ENCODE measurements at places on chromosomes 13 and 19.

- DNase-seq, result no peak
Observed at GRCh38 chr13:91643394-91643793, 245.0 kb downstream of the GPC5 start.

DNA sequence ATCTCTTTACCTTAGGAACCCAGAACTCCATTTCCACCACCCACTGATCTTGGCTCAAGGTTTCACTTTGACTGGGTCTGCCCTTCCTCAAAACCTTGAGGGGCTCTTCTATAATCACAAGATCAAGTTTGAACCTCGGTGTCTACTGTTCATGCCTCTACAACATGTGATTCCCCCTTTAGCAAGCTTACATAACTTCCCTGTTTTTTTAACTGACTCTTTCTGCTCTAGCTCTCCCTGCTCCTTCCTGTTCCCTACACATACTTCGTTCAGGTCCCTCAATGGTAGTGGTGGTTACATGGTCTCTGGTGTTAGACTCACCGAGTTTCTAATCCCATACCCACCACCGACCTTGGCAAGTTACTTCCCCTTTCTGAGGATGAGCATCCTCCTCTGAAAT is 26.7 kb downstream of the CEACAM8 start:
- DNase-seq, result no peak

GRCh38 chr13:30779016-30779415 is 43.7 kb downstream of the ALOX5AP start:
- no peak for DNase-seq

GRCh38 chr13:44230736-44231135 is 142.9 kb upstream of the SERP2 start:
- no peak for DNase-seq

DNA sequence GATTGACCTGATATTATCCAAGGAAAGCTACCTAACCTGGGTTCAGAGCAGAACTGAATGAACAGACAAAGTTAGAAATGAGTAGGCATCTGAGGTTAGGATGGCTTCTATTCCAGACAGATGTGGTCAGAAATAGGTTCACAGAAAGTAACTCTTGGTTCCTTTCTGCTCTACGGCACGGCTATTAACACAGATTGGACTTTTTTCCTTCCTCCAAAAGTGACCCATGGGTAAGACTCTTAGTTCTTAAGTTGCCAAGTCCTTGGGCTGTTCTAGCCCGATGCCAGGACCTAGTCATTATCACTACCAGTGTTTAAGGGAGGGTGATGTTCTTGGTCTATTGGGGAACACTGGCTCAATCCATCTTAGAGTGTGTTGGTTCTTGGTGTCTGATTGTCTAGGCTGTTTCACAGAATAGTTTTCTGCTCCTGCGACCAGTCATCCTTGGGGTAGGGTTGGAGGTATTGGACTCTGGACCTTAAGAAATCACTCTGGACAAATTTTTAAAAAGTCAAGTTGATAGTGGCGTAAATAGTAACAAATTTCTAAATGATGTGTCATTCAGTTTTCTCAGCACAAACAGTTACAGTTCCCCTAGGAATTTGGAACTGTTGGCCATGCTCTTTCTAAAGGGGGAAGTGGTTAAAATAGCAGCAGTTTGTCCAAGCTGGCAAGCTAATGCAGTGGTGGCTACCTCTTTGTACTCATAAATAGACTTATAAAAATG is 60.1 kb upstream of the MYCBP2 start:
- DNase-seq, result no peak

- no peak for DNase-seq
Observed at GRCh38 chr19:39167461-39168257, 29.1 kb upstream of the NCCRP1 start.

GRCh38 chr19:48681127-48681470 is 8.3 kb upstream of the NTN5 start:
- no peak for DNase-seq

DNA sequence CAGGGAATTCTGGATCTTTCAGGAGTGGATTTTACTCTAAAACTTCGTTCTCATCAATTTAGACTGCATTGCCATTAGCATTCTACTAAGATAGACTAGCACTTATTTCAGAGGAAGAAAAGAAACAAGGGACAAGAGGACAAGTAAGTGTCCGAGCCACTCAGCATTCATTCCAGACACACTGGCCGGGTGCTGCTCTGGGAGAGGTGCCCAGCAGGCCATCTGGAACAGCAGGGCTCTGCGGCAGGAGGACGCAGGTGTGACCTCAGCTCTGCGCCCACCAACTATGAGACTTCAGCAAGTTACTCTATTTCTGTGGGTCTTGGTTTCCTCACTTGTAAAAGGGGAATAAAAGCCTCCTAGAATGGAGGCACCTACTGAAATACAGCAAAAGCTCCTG is 4.2 kb downstream of the EPS15L1 start:
- no peak for DNase-seq

DNA sequence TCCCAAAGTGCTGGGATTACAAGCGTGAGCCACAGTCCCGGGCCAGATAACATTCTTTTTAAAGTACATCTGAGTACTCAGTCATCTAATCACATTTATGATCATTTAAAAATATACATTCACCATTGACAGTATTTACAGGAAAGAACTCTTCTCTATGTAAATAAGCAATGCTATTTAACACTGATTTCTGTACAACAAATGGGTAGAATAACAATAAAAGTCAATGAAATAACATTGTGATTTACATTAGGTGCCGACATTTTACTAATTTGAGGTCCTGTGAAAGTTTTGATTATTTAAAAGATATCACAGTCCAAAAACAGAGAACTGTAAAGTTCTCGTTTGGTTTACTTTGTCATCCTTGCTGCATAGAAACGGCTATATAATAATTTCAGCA is 1763.7 kb downstream of the SLITRK1 start:
- DNase-seq, result no peak

GRCh38 chr19:2633693-2634075 is 68.8 kb downstream of the GNG7 start:
- no peak for DNase-seq

DNA sequence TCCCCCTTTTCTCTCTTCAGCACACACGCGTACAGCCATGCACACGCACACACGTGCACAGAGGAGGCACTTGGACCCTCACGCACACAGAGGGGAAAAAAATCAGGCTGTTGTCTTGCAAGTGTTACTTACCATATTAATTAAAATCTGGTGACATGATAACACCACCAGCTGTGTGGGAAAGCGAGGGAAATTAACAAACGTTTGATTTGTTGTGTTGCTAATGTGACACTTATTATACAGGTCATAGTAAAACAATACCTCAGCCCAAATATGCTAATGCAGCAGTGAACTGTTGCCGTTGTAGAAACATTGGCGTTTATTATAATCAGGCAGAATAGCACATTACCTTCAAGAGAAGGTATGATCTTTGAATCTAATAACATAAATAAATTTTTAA is 211.7 kb downstream of the TEX29 start:
- no peak for DNase-seq

DNA sequence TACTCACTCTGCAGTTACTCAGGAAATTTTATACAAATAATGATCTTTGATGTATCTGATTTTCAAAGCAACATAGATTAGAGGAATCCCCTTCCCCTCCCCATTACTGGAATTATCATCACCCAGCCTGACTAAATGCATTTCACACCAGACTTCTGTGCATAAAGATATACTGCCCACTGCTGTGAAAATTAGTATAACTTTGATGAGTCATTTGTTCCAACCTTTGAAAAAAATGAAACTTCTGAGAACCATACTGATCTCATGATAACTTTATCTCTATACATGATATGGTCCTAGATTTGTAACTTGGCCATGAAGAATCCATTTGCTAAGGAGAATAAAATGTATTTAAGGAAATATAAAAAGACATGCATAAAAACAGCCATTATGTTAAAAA is 63.9 kb downstream of the GPC6 start:
- no peak for DNase-seq

- no peak for DNase-seq
Observed at GRCh38 chr13:40178130-40178529, 488.3 kb downstream of the FOXO1 start.

DNA sequence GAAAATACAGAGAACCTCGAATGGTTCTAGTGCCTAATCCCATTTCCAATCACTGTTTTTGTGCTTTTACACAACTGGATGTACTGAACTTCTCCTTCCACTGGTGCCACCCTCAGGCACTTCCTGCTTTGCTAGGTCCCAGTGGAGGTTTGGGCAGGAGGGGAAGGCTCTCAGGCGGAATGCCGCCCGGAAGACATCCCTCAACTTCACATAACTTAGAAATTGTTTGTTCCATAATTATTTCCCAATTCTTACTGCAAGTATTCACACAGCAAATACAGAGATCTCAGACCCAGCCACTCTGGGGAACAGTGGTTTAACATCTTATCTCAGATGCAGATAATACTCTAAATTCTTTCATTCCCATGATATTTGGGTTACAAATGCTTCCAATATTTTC is 195.7 kb upstream of the IPO5 start:
- no peak for DNase-seq

- DNase-seq, result peak; percentile 48
Observed at GRCh38 chr13:49669735-49670309, 21.5 kb downstream of the EBPL start.

DNA sequence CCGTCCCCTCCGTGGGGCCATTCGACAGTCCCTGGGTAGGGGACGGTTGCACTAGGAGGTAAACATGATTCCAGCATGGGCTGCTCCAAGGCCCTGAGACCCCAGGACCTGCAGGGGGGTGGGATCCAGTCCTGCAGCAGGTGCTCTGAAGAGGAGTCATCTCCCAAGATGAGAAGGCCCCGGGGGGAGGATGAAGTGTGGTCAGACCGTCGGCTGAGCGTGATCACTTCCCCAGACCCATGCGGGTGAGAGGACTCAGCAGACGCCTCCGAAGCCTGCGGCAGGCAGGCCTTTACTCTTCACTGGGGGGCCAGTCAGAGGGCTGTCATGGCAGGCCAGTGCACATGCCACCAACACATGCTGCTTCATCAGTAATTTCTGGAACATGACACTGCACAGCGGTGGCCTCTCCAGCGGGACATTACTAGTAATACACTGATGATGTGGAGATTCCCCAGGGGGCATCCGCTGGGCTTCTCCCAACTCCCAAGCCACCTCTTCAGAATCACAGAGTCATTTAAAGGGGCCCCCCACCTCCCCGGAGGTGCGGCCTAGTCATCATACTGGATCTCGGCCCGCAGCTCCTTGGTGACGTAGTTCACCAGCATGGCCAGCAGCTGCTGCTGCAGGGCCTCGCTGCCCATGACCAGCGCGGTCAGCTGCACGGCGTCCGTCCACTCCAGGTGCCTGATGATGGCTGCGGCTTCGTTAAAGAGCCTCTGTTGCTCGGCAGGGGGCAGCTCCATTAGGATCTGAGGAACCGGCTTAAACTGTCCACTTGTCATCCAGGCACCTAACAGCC is 12.7 kb downstream of the C19orf12 start:
- no peak for DNase-seq

DNA sequence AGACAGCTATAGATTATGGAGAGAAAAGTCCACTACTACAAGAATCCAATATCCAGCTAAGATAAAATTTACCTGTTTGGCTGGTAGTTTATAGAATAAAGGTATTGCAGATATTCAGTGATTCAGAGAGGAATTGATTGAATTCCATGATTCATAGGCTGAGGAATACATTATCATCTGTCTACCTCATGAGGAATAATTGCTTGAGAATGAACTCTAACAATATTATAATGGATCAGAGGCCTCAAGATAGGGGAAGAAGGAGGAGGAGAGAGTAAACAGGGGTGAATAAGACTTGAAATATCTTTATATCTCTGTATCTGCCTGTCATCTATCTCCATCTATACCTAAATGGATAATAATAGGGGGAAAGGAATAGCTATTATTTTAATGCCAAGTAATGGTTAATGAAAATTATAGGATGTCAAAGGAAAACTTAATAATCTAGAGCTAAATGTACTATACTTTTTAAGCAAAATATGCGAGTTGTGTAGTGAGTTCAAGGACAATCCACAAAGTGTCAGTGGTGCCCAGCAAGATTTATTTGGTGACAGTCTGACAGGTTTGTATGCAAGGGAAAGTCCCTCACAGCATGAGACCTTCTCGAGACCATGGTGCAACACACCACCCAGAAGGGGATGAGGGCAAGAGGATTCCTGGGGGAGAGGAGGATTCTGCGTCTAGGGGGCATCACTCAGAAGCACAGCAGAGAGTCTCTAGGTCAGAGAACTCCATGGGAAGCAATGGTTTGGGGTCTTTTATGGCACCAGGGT is 224.5 kb downstream of the GPC5 start:
- DNase-seq, result no peak

DNA sequence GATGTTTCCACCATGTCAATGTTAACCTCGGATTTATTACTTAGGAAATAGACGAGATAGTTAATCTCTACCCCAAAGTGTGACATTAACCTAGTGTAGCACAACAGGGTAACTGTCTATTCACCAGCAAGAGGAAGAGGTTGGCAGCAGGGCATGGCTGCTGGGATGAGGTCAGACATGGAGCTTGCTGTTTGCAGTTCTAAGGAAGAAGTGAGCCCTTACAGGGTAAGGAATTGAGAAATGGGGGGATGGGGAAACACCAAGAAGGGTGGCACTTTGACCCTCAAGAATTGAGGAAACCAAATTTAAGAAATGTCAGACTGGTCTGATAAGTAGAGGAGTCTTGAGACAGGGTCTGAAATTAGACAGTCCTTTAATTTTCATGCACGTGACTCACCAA is 62.4 kb downstream of the MBD3L2B start:
- no peak for DNase-seq

DNA sequence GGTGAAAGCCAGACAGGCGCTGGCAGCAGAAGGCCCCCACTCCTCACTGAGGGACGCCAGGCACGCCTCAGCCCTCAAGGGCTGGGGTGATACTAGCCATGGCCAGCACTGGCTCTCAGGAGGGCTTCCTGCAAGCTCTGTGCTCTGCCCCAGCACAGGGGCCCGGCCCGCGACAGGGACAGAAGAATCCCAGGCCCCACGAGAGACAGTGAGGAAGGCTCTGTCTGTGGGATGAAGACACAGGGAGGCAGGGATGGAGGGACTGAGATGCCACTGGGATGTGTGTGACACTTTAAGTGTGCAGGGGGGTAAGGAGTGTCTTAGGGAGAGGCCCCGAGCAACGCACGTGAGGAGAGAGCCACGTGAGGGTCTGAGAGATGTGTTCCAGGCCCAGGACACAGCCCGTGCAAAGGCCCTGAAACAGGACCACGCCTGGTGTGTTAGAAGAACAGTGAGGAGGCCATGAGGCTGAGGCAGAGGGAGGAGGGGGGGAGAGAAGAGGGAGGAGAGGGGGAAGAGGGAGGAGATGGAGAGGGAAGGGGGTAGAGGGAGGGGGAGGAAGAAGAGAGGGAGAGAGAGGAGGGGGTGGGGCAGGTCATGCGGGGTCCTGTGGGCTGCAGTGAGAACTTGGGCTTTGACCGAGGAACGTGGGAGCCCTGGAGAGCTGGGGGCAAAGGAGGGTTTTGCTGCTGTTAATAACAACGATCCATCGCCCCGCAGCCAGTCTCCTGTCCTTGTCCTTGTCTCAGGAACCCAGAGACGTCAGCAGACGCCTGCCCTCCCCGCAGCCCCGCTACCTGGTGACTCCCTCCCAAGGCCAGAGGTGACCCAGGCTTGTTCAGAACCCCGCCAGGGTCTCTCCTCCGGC is 7.2 kb downstream of the RPL36 start:
- no peak for DNase-seq

DNA sequence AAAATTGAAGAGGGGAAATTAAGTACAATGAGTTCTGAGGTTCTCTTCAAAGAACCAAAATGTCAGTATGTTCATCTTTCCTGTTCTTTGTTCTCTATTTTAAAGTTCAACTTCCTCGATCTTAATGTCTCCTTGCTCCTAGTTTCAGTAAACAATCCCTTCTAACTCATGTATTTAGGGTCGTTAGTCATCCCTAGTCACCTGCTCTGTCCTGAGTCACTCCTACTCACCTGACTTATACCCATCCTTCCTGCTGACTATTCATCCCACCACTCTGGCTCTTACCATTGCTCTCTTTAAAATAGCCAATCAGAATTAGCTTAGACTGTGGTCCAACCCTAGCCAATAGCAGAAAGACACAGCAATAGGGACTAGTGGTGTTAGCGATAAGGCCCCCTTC is 24.3 kb downstream of the ZNF90 start:
- no peak for DNase-seq

Measured in hematopoietic multipotent progenitor cell treated with erythropoietin and hydrocortisone succinate and interleukin-3 and kit ligand, for 15 days (in vitro differentiated cells).